Left ventricle myocardium inferior (tissue), 1 donor: ENCODE measurements at places on chromosomes 7 and 10.

DNA sequence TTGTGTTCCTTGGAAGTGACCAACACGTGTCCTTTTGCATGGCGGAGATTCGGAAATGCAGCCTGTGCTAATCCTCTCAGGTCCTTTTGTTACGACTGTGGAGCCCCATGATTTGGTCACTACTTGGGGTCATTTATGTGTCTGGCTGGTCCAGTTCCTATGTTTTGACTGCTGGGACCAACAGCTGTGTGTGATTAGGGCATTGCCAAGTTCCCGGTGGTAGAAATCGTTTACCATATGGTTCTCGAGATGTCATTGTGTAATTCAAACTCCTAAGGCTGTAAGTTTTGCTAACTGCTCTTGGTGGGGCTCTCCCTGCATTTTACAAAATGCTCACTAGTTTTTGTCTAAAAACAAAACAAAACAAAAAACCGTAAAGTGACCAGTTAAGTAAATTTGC is 62.0 kb downstream of the CCNY start:
- no peak for DNase-seq

- no peak for DNase-seq
Measured at GRCh38 chr7:139341776-139342226, 664 bp downstream of the FMC1 start.

DNA sequence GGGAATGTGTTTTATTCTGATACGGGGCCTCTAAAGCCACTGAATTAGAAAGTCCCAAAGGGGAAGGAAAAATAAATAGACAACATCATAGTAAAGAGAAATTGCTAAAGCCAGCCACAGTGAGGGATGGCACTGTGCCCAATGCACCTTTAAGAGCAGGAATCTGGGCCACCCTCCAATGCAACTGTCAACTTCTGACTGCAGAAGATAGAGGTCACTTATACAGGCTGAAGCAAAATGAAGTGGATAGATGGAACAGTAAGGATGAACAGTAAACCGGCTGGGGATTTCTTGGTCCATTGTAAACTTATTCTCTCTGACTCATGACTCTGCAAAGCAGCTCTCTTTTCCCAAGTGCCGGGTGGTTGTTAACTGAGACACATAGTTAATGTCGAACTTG is 54.0 kb upstream of the KCNIP2 start:
- peak; percentile 37 for DNase-seq

DNA sequence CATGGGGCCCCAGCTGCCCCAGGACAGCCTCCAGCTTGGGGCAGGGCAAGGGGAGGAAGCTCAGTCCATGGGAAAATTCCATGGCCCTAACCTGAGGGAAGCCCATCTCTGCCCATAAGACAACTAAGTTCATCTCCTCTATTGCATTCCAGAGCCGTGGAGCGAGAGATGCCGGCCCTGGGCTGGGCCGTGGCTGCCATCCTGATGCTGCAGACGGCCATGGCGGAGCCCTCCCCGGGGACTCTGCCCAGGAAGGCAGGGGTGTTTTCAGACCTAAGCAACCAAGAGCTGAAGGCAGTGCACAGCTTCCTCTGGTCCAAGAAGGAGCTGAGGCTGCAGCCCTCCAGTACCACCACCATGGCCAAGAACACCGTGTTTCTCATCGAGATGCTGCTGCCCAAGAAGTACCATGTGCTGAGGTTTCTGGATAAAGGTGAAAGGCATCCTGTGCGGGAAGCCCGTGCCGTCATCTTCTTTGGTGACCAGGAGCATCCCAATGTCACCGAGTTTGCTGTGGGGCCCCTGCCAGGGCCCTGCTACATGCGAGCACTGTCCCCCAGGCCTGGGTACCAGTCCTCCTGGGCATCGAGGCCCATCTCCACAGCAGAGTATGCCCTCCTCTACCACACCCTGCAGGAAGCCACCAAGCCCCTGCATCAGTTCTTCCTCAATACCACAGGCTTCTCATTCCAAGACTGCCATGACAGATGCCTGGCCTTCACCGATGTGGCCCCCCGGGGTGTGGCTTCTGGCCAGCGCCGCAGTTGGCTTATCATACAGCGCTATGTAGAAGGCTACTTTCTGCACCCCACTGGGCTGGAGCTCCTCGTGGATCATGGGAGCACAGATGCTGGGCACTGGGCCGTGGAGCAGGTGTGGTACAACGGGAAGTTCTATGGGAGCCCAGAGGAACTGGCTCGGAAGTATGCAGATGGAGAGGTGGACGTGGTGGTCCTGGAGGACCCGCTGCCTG is 4.3 kb downstream of the AOC1 start:
- no peak for DNase-seq

DNA sequence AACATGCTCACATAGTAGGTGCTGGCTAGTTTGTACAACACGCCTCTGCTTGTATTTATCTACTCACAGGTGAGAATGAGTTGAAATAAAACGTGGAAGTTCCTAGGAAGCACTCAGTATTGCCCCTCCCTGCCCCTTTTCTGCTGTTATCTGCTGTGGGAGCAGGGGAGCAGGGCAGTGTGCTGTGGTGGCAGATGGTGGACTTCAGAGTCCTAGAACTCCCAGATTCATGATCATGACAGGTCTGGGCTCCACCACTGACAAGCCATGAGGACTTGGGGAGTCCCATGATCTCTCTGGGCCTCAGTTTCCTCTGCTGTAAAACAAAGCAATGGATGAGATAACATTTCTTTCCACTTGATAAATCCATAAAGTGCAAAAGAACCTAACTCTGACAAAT is 11.6 kb upstream of the PRKCQ start:
- DNase-seq = no peak

DNA sequence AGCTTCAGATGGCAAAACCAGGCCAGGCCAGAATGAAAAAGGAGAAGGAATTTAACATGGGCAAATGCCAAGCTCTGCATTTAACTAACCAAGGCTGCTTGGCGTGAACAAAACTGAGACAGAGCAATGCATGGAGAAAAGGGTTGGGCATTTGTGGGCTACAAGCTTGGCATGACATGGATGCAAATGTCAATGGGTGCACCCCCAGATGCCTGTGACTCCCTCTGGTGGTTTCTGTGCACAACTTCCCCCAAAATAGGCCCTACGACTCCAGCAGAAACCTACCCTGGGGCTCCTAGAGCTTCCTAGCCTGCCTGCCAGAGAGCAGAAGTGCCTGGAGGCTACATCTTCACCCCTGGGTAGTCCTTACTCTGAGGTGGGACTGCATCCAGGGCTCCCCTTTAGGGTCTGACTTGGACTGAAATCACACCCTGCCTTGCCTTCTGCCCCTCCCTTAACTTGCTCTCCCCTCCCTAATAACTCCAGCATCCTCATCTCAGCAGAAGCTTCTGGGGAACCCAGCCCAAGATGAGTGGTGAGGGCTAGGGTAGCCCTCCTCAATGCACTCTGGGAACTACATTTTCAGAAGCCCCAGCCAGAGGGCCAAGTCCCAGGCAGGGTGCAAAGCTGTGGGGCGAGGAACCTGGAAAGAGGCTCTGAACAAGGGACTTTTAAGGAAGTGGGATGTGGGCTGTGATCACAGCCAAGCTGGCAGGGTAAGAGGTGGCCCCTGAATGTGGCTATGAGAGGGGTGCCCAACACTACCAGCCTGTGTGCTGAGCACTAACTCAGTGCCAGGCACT is 11.3 kb downstream of the GPRIN2 start:
- DNase-seq = peak; percentile 9

DNA sequence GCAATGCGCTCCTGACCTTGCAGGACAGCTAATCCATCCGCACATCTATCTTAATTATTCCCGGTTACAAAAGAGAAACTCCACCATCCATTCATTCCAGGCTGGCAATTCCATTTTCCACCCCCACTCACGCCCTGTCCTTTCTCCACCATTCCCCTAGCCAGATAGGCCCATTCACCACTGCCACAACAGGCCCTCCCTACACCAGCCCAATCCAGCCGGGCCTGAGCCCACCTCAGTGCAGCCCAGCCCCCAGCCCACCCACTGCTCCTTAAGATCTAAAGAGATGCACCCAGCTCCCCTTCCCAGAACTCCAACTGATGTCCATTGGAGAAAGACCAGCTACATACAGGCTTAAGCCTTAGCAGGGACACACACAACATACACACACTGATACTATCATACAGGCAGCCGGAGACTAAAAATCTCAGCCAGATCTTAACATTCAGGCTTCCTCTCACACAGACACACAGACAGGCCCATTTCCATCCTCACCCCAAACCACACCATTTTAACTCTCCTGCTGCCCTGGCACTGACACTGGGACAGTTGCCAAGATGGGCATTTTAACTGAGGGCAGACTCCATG is 38.0 kb upstream of the PAX2 start:
- no peak for DNase-seq

GRCh38 chr7:46369933-46370654 is 449.0 kb upstream of the IGFBP3 start:
- no peak for DNase-seq

GRCh38 chr10:21529032-21529910 is 3.8 kb upstream of the SKIDA1 start:
- DNase-seq = no peak

DNA sequence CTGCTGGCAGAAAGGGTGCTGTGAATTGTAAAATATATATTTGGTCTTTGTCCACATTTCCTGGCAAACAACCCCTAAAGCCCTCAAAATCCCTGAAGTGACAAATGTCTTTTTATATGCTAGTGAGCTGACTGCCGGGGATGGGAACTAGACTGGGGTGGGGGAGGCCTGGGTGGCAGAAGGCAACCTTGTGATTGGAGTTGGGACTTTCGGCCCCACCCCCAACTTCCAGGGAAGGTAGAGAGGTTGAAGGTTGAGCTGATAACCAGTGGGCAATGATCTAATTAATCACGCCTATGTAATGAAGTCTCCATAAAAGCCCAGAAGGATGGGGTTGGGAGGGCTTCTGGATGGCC is 2.7 kb downstream of the EPHA1 start:
- DNase-seq = no peak

- DNase-seq = no peak
Measured at GRCh38 chr10:111187096-111187495, 110.3 kb downstream of the ADRA2A start.

DNA sequence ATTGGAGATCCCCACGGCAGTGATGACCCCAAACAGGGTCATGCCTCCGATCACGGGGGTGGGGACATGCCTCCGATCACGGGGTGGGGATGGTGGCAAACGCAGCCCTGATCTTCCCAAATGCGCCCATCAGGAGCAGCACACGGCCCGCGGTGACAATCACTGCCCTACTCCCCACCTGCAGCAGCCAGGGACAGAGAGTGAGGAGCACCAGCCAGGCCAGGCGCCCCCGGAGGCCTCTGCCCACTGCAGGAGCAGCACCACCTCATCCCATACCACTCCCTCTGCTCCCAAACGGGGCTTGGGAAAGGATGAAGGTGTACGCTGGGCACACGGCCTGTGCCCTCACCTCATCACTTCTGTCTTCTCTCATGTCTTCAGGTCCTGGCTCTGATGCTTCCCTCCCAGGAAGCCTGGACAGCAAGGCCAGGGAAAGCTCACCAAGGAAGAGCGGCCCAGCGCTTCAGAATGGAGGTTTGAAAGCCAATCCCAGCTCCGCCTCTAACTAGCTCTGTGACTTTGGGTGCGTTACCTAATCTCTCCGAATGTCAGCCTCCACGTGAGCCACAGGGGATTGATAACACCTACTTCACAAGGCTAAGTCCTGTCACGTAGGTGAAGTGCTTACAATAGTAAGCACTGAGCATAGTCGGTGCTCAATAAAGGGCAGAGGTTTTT is 37.1 kb downstream of the STRA8 start:
- DNase-seq = no peak

DNA sequence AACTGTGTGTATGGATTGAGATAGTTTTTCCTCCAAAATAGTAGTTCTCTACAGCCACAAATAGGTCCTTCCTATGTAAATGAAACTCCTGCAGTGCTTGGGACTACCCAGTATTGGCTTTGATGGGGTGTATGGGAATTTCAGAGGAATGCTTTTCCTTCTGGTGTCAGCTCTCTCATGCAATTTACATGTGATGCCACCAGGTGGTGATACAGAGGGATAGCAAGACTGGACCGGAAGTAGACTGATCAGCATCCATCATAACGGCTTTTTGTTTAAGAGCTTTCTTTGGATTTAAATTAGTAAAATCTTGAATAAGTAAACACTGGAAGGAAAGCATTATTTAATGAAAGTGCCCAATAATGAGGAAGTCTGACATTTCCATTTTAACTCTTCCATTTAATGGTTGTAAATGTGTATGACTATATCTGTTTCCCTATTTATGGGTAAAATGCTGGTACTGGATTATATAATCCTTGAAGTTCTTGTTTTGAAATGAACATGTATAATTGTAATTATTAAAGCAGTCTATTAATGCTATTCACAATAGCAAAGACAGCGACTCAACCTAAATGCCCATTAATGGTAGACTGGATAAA is 22.7 kb downstream of the DYNC1I1 start:
- no peak for DNase-seq

DNA sequence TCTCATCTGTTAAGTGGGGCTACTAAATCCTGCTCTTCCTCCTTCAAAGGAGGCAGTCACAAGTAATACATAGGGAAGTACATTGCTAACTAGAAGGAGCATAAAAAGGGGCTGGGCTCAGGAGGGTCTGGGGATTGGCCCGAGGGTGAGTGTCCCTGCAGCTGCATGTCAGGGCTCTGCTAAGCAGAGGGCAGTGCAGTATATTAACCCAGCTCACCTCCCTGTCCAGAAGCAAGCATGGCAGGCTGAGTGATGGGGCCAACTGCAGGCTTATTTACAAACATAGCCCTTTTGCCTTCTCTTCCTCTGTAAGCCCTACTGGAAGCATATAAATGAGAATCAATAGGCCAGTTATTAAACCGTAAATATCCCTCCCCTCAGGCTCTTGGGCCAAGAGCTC is 143.2 kb upstream of the PCBD1 start:
- no peak for DNase-seq

- DNase-seq = no peak
Measured at GRCh38 chr10:63896992-63897391, 375.8 kb downstream of the REEP3 start.

- DNase-seq = no peak
Measured at GRCh38 chr7:146874722-146875121, 758.1 kb downstream of the CNTNAP2 start.

DNA sequence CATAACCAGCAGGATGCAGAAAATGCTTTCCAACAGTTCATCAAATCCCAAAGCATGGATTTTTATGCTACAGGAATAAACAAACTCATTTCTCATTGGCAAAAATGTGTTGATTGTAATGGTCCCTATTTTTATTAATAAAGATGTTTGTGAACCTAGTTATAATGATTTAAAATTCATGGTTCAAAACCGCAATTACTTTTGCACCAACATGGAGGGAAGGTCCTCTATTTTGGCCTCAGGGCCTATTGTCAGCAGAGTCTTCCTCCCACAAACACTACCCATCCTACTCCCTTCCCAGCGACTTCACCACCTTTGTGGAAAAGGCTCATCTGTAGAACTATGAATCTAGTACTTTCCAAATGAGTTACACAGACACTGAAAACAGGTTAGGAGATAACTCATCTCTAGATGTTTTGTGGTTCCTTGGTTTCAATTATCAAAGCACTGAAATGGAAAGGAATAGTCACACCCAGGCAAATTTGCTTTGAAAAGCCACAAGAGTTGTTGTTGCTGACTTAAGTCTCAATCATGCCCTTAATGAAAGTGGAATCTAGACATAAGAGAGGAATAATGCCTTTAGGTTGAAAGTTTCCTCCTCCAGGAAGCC is 59.4 kb upstream of the FRMD4A start:
- DNase-seq = no peak

GRCh38 chr10:30591249-30591670 is 38.3 kb downstream of the LYZL2 start:
- no peak for DNase-seq
